ENCODE measurements at places on chromosomes 4 and X.

GRCh38 chrX:21528076-21528475, 130.1 kb downstream of the KLHL34 start:
- no peak for DNase-seq

DNA sequence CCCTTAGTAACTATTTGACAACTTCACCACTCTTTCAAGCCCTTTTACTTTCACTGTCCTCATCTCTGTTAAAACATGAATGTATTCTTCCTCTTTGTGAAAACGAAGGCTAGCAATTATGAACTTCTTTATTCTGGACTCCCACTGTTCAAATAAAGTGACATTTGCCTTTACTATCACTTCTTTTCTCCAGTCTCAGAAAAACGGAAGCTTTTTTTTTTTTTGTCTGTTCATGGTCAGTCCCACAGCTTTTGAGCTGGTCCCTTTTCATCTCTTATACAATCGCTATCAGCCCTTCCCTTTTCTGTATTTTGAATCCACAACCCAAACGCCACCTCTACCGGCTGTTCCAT, 327.7 kb downstream of the DKK2 start:
- no peak for DNase-seq

GRCh38 chr4:83071116-83071515, 36.1 kb downstream of the COPS4 start:
- DNase-seq = no peak

GRCh38 chrX:153628129-153628528, 18.9 kb upstream of the DUSP9 start:
- DNase-seq = no peak

- DNase-seq = no peak
Observed at GRCh38 chrX:15188039-15188438, 81.8 kb downstream of the ASB9 start.

- no peak for DNase-seq
Observed at GRCh38 chr4:13432453-13432852, 51.7 kb downstream of the RAB28 start.

- DNase-seq = no peak
Observed at GRCh38 chrX:47566841-47567240, 5.8 kb downstream of the ARAF start.

DNA sequence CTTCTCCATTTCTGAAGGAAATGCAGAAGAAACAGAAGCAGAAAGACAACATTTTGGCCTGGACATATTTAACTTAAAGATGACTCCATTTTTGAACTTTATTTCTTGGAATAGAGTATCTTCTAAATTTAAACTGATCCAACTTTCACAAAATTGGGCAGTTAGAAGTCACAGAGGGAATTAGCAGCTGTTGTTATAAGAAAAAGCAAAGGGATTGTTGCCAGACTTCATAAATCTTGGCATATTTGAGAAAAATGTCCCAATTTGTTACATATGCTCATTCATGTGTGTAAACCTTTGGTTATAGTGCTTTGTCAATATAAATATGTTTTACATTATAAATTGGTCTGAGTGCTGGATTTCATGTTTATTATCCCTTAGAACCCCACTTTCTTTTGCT, 3.4 kb downstream of the GLUD2 start:
- DNase-seq = no peak

GRCh38 chr4:106365613-106366012, 3.0 kb downstream of the GIMD1 start:
- peak; percentile 57 for DNase-seq

- peak; percentile 3 for DNase-seq
Observed at GRCh38 chrX:118724365-118724764, 3.0 kb upstream of the IL13RA1 start.

GRCh38 chr4:26388671-26389070, 67.9 kb downstream of the RBPJ start:
- DNase-seq = no peak

GRCh38 chrX:153209347-153209746, 30.3 kb downstream of the MAGEA1 start:
- DNase-seq = no peak

- peak; percentile 85 for DNase-seq
Observed at GRCh38 chrX:96425200-96425599, 259.4 kb upstream of the DIAPH2 start.

DNA sequence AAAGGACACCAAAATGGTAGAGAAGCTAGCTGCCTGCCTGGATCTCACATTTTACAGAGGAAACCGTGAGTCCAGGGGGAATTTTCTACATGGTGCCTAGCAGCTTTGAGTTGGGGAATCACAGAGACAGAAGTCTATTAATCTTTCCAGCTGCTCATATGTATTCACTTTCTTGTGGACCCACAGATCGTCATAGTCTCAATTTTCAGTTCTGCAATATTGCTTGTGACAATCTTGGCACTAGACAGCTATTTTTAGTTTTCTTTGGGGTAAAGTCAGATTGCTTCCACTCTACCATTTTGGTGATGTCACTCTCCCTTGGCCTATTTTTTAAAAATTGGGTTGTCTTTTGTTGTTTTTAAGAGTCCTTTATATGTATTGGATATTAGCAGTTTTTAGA, 233.4 kb upstream of the STK26 start:
- no peak for DNase-seq

GRCh38 chr4:26484032-26484515, 6.2 kb downstream of the CCKAR start:
- no peak for DNase-seq

- DNase-seq = no peak
Observed at GRCh38 chrX:110277609-110278008, 40.3 kb downstream of the AMMECR1 start.

GRCh38 chr4:169282429-169283113, 11.8 kb upstream of the SH3RF1 start:
- DNase-seq = no peak

DNA sequence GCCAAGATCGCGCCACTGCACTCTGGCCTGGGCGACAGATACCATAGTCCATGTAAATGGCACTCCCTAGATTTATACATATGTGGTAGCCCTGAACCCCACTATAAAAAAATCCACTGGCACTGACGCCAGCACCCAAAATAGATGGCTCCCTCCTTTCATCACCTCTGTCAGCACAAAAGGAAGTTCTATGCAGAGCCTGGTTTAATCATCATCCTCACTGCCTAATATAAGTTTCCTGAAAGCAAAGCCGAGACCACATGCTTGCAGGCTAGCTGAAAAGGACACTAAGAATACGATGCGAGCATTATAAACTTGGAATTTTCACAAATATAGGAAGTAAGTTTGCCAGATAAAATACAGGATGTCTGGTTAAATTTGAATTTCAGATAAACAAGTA, 27.5 kb upstream of the DOCK11 start:
- peak; percentile 0 for DNase-seq

DNA sequence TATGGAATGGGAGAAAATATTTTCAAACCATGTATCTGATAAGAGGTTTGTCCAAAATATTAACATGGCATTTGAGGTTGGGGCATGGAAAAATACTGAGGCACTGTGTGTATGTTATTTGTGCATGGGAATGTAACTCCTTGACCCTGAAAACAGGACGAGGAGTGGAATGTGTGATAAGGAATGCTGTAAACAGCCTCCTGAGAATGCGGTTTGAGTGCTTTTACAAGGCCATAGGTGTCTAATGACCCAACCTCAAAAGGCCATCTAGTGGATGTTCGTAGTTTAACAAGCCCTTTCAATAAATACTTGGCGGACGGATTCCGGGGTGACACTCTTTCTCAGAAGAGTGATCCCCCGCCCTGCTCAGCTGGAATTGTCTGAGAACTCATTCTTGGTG, 162.9 kb upstream of the USP9X start:
- peak; percentile 0 for DNase-seq

DNA sequence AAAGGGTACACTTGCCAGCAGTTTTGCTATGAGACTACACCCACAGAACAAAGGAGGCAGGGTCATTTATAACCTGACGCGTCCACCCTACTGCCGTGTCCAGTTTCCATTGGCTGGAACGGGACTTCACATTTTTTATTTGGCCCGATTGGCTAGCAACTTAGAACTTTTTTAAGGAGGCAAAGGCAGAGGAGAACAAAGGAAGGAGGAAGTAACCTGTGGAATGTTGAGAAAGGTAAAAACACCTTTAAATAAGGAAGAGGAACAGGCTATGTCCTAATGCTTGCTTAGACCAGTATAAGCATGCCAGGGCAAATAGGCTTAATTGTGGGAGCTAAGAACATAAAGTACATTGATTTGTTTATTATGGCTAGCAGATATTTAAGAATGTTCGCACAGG, 18.7 kb downstream of the KDM6A start:
- no peak for DNase-seq

- no peak for DNase-seq
Observed at GRCh38 chrX:41148553-41148952, 63.3 kb downstream of the USP9X start.

GRCh38 chrX:135024526-135024925, 2.2 kb upstream of the RTL8B start:
- DNase-seq = no peak

DNA sequence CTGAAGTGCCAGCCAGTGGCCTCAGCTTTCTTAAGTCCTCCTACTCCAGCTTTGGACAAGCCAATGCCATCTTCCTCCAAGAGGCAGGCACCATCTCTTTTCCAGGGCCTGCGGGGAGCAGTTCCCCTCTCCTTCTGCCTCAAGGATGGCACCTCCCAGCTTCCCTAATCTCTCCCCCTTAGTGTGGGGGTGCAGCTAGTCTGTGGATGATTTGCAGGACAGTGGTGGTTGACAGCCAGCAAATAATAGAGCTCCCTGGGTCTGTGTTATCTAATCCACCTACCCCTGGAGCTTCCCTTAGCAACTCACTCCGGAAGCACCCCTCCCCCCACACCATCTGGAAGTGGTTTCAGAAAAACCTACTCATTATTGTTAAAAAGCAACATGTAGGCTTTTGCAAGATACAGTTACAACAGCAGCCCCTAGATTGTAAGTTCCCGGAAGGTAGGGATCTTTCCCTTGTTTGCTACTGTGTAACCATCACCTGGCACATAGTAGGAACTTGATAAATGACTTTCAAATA, 247.1 kb downstream of the BCOR start:
- no peak for DNase-seq

DNA sequence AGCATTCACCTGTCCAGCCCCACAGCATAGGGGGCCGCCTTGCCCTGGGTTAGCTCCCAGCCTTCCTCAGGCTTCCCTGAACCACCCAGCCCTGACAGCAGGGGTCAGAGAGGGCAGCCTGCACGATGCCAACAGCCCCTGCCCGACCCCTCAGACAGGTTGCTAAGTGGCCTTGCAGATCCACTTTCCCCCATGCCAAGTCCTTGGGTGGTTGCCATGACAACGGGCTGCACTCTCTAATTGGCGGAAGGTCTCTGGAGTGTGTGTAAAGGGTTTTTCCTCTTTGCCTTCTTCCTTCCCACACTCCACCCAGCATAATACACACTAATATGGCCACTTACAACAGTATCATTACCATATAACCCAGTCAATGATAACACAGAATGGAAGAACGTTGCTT, 99.6 kb upstream of the AFAP1 start:
- DNase-seq = no peak

GRCh38 chr4:153332936-153333335, 11.6 kb upstream of the MND1 start:
- no peak for DNase-seq

DNA sequence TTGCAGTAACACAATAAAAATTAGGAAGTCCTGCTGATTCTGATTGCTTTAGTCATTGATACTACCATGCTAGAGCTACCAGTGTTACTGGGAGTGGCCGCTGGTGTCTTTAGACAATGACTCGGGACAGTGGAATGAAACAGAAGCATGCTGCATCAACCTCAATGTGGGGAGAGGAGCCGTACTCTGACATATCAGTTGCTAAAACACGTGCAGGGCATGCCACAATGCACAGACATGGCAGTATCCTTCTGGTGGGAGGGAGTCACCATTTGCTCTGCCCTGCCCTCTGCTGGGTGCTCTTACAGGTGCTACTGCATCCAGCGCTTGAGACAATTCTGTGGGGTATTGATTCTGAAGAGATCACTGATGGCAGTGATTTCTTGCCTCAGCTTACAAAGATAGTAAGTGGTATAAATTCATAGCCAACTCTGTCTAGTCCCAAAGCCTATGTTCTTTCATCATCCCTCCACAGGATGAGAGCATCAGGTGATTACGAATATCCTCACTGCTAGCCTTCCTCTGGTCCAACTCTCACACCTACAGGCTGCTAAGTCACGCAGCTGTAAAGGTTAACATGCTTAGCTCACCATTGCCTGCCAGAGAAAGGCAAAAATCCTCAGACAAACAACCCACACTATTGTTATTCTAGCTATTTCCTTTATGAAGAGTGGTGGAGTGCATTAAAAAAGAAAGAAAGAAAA, 43.7 kb downstream of the NSG1 start:
- DNase-seq = peak; percentile 27

DNA sequence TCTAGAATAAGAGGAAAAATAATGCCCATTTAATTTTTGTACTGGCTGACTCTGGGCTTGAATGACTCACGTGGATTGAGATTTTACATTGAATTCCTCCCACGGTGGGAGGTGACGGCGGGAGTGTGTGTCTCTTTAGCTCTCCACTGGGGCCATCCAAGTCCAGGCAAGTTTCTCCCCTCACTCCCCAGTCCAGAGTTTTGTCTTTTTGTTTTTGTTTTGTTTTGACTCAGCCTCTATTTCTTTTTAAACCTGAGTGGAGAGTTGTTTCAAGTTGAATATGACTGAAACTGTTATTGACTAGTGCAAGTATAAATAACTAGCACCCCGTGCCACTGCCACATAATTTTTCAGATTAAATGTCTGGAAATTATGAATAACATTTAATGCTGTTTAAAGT, 13.6 kb downstream of the CHST7 start:
- no peak for DNase-seq

GRCh38 chr4:38105475-38106220, 145.4 kb downstream of the PTTG2 start:
- no peak for DNase-seq

GRCh38 chr4:186058253-186058979, 10.5 kb upstream of the TLR3 start:
- no peak for DNase-seq

GRCh38 chrX:53089224-53089842, 4.6 kb upstream of the KANTR start:
- DNase-seq = peak; percentile 42

GRCh38 chrX:44036336-44036735, 63.1 kb upstream of the NDP start:
- DNase-seq = no peak

DNA sequence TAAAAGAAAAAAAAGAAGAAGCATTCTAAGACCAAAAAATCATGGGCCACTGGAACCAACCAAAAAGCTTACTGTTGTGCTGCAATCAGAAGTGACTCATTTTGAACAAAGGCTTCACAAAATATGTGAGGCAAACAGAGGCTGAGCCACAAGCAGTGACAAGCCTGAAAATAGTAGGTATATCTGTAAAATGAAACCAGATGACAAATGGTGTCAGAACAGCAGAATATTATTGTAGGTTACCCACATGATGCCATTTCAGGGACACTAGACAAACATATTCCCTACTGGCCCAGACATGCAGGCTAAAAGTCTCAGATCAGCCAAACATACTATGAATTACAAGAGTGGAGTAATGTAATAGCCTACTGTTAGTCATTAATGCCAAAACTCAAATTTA, 1301.8 kb upstream of the DIAPH2 start:
- DNase-seq = no peak

All from AML-193 (cell line).